Fibroblast of skin of abdomen (primary cell): ENCODE measurements at places on chromosomes 5 and 9.
A peak's percentile ranks its signal among the peaks of the same experiment; 100 is the strongest.

- no peak for DNase-seq
These were observed 356.8 kb upstream of the KIF2A start for GRCh38 chr5:61949054-61949678.

DNA sequence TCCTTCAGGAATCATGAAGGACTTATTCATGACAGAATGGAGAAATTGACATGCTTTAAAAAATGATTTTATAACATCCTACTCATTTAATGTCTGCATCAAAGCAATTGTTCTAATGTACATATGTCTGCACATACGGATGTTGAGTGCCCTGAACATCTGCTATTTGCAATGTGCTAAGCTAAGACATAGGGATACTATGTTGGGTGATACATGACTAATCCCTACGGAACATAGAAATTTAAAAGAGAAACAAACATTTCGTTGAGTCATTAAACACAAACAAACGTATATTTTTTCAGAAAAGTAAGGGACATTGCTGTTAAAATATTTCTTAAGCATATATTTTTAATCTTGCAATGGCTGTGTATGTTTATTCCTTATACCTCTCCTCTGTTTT lies 686.5 kb upstream of the ADAMTS16 start:
- DNase-seq = peak; percentile 27

DNA sequence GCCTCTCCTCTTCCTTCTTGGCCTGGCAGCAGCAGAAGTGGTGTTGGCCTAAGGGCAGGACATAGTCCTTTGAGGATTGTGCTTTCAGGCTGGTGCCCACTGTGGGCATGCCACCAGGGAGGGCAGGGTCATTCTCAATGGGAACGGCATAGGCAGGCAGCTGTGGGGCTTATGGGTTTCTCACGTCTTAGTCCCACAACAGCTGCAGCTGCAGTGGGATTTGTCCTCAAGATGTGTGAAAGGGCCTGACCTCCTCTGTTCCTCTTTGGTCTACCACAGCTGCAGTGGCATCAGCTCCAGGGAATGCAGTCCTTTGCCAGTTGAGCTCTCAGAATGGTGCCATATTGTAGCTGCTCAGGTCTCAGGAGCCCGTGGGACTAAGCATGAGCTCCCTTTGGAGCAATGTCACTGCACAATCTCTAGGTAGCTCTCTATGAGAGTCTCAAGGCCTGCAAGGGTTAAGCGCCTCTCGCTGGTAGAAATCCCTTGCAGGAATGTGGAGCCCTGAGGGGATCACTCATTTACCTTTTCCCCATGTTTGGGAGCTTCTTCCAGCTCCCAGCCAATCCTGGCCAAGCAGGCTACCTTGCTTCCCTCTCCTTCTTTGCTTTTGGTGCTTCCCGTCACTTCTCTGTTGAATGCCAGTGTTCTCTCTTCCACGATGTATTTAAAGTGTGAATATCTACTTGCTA lies 104.8 kb downstream of the GNA14 start:
- DNase-seq = no peak

DNA sequence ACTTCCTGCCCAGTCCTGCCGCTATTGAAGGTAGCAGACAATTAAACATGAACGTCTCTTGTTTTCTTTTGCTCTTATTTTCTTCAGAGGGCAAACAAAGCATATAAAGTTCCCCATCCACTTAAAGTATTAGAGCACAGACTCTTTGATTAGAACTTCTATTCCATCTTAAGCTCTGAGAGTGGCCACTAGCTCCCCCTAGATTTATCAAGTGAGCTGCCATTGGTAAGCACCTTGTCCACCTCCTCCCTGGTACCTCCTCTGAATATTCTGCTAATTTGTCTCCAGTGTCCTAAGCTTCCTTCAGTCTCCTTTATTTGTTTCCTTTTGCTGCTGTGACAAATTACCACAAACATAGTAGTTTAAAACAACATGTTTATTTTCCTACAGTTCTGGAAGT lies 264.3 kb upstream of the KCNN2 start:
- DNase-seq = no peak

- no peak for DNase-seq
These were observed 5.5 kb downstream of the CSNK1G3 start for GRCh38 chr5:123517476-123517875.

- DNase-seq = no peak
These were observed 334.3 kb upstream of the TRPC7 start for GRCh38 chr5:136699651-136700050.

DNA sequence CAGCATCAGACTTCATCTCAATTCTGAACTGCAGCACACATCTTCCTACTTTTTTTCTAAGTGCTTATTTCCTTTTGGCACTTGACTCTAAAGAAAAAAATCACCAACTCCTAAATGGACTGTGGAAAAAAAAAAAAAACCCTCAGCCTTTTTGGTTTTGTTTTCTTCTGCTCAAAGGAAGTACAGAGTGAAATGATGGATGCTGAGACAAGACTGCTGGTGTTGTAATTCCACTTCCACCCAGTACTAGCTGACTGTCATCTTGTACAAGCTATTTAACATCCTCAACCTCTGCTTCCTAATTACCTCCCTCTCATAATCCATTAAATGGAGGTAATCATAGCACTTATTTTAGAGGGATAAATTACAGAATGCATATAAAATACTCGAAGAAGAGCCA lies 171.5 kb upstream of the GNA14 start:
- DNase-seq = no peak

GRCh38 chr5:15752663-15753285 lies 252.8 kb downstream of the FBXL7 start:
- DNase-seq = peak; percentile 36

- DNase-seq = no peak
These were observed 204.1 kb downstream of the MEF2C start for GRCh38 chr5:88678770-88679381.
